Iris pigment epithelial cell (primary cell): ENCODE measurements at places on chromosomes 7 and 10.

DNA sequence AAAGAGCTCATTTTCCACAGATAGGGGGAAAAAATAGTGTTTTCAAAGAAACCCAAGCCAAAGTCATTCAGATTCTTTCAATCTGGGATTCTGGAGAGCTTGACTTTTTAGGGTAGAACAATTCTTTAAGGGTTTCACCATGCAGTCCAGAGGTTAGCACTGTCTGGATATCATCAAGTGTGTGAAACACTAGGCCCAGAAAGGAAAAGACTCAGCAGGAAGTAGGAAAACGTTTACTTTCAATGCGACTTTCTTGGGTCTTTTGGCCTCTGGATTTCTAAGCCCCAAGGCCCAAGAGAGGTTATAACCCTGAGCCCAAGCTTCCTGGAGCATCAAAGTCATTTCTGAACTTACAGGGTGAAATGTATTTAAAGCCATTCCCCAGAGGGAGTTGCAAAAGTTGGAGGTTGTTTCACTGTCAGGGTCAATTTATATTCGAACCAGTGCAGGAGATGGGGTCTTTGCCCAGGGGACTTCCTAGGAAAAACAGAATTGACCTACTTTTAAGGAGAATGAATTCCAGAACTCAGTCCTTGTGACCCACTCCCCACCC, 158.0 kb downstream of the C7orf25 start:
- no peak for DNase-seq

DNA sequence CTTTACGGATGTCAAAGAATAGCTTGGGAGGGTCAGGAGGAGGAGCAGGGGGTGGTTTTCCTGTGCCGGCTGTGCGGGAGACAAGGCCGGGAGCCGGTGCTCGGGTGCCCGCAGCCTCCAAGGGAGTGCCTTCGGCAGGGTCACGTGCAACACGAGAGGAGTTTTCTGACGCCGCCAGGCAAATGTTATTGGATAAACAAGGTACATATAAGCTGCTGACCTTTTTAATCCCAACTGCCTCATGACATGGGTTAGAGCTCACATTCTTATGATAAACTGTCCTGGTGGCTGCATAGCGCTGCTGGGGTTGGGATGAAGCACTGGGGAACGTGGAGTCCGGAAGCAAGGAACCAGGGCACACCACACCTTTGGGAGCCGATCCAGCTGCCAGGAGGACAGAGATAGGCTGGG, 124.8 kb upstream of the PDLIM1 start:
- DNase-seq = no peak

- DNase-seq = no peak
Measured at GRCh38 chr7:155725006-155725355, 80.5 kb downstream of the RBM33 start.

- no peak for DNase-seq
Measured at GRCh38 chr7:120898715-120899499, 41.0 kb upstream of the TSPAN12 start.

DNA sequence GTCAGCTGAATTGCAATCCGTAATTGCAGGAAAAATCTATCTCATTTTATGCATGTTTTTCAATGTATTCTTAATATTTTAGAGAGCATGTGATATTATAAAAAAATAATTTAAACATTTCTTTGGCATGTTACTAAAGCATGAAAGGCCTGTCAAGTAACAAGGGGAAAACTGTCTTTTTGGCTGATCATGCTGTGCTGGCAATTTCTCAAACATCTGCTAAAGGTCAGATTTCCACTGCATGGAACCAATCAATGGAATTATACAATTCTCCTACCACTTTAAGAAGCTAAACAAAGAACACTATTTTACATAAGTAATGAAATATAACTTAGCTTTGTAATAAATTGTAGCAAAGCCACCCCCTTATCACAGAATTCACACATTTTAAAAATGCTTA, 49.4 kb downstream of the JMJD1C start:
- DNase-seq = no peak
